Activated T-helper 17 cell treated with anti-CD3 and anti-CD28 coated beads, Interleukin-2, amount 50 U/mL, for 72 hours (primary cell): ENCODE measurements at places on chromosomes 11 and 22.

DNA sequence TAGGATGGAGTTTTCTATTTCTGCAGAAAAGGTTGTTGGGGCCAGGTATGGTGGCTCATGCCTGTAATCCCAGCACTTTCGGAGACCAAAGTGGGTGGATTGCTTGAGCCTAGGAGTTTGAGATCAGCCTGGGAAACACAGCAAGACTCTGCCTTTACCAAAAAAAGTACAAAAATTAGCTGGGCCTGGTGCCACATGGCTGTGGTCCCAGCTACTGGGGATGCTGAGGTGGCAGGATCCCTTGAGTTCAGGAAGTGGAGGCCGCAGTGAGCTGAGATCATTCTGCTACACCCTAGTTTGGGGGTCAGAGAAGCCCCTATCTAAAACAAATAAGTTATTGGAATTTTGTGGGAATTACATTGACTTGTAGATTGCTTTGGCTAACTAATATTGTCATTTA, 71.7 kb downstream of the FDX1 start:
- H3K36me3 ChIP-seq = no peaks in the 10 kb centered on the region
- H3K27ac ChIP-seq = no peak overlapping the region
- no peak overlapping the region for H3K4me3 ChIP-seq
- H3K4me1 ChIP-seq = no peaks in the 10 kb centered on the region
- ATAC-seq = no peak
- H3K27me3 ChIP-seq = peaks cover 3% of the 10 kb centered on the region

DNA sequence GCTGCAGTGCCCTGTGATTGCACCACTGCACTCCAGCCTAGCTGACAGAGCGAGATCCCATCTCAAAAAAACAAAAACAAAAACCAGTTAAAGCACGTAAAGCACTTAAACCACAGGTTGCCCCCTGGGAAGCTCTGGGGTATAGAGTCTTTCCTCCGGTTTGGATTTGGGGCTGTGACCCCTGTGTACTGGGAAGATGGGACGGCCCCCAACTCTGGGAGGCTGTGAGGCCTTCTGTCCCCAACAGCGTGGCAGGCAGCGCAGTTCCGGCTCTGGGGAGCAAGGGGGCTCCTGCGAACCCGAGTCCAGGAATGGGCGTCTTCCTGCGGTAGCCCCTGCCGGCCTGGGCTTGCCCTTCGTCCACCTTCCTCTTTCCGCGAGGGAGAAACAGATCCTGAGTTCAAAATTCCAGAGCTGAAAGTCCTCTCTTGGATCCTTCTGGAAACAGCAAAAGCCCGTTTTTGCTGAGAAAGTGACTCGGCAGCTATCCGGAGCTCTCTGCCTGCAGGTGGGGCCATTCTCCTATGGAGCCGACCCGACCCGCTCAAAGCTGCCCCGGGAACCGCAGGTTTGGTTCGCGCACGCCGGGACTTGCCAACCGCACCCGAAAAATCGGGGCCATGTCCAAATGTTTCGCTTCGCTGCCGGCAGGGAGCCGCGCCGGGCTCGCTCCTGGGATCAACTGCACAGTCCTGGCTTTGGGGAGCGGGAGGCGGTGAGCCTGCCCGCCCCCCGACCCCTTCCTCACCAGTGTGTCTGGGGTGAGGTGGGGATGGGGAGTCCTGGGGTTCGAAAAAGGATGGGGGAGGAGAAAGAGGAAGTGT, 36.3 kb upstream of the POLA2 start:
- no peaks in the 10 kb centered on the region for H3K36me3 ChIP-seq
- H3K27ac ChIP-seq = peak overlapping the region; percentile 30
- no peaks in the 10 kb centered on the region for H3K4me1 ChIP-seq
- peak; percentile 83 for ATAC-seq
- peaks cover 13% of the 10 kb centered on the region for H3K27me3 ChIP-seq

DNA sequence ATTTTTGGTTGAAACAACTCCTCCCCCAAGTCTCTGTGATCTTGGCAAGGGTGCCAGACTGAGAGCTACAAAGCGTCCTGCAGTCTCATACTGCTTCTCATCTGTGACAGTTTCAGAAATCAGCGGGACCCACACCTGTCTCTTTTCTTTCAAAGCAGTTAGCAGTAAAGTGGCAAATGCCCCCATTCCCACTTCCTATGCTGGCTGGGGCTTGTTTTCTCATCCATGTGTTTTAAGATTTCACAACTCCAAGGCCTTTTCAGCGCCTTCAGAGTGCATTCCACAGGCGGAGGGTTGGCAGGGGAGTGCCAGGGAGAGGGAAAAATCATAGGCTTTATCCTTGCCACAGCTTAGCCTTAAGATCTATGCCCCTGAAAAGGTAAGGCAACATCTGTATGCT, 493.5 kb downstream of the OPCML start:
- no peak for ATAC-seq
- no peak overlapping the region for H3K27ac ChIP-seq
- no peak overlapping the region for H3K4me3 ChIP-seq
- H3K4me1 ChIP-seq = no peaks in the 10 kb centered on the region
- no peaks in the 10 kb centered on the region for H3K36me3 ChIP-seq
- peaks cover 22% of the 10 kb centered on the region for H3K27me3 ChIP-seq

- no peaks in the 10 kb centered on the region for H3K4me1 ChIP-seq
- H3K27me3 ChIP-seq = peaks cover 18% of the 10 kb centered on the region
- no peaks in the 10 kb centered on the region for H3K36me3 ChIP-seq
- ATAC-seq = no peak
- no peak overlapping the region for H3K4me3 ChIP-seq
These were observed 17.3 kb upstream of the OOSP4B start for GRCh38 chr11:59999691-60000090.

DNA sequence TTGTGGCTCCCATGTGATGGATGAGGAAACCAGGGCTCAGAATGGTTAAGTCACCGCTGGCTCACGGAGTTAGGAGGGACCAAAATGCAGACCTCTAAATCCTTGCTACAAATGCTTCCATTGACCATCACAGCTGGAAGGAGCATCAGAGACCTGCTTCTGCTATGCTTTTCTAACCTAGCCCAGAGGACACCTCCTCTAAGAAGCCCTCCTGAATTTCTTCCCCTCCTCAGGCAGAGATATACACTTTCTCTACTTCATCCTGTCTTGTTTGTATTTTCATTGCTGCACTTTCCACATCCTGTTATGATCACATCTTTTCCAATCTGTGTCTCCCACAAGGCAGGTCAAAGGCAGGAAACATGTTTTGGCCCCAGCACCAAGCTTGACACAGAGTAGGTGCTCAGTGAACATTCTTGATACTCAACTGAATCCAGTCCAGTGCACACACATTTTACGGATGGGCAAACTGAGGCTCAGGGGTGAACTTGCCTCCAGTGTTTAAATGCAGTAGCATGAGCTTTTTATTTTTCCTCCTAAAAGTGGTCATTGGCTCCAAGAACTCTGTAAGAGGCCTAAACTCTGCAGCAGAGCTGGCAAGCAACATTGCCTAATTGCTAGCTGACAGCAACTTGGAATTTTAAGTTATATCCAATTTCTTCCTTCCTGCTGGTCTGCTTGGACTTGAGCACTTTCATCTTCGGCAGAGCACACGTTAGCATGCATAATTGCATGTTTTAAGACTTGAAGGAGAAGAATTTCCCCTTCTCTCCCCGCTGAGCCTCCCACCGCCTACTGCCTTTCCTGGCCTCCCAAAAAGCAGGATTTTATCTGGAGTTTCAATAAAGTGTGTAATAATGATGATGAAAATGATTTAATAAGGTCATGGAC, 12.7 kb downstream of the SCUBE1 start:
- H3K4me3 ChIP-seq = no peak overlapping the region
- no peak overlapping the region for H3K27ac ChIP-seq
- no peaks in the 10 kb centered on the region for H3K4me1 ChIP-seq

DNA sequence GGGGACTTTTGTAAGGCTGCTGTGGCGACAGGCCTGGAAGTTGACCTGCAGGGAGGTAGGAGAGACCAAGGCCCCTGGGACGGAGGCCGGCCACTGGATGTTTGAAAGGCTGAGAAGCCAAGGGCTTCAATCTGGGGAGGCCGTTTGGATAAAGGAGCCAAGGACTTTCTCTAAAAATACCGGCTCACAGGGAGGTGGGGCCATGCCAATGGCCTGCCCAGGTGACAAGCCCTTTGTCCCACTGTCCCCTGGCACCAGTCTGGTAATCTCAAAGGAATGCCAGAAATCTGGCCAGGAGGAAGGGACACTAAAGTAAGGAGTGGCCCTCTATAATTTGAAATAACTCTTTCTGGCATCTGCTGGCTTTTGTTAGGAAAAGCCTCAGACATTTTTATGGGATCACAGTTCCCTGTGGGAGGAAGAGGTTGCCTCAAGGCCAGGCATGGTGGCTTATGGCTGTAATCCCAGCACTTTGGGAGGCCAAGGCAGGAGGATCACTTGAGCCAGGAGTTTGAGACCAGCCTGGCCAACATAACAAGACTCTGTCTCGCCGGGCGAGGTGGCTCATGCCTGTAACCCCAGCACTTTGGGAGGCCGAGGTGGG, 1.9 kb upstream of the CHKA start:
- no peaks in the 10 kb centered on the region for H3K36me3 ChIP-seq
- H3K4me1 ChIP-seq = no peaks in the 10 kb centered on the region
- H3K4me3 ChIP-seq = no peak overlapping the region
- ATAC-seq = no peak
- no peaks in the 10 kb centered on the region for H3K27me3 ChIP-seq
- H3K27ac ChIP-seq = no peak overlapping the region

- H3K4me1 ChIP-seq = no peaks in the 10 kb centered on the region
- no peak for ATAC-seq
- peaks cover 11% of the 10 kb centered on the region for H3K36me3 ChIP-seq
- no peaks in the 10 kb centered on the region for H3K27me3 ChIP-seq
These were observed 261.4 kb downstream of the DDX10 start for GRCh38 chr11:108926171-108926840.

GRCh38 chr11:11567936-11568650, 53.7 kb downstream of the GALNT18 start:
- peaks cover 8% of the 10 kb centered on the region for H3K27me3 ChIP-seq
- H3K4me3 ChIP-seq = no peak overlapping the region
- no peaks in the 10 kb centered on the region for H3K36me3 ChIP-seq
- ATAC-seq = peak; percentile 73

DNA sequence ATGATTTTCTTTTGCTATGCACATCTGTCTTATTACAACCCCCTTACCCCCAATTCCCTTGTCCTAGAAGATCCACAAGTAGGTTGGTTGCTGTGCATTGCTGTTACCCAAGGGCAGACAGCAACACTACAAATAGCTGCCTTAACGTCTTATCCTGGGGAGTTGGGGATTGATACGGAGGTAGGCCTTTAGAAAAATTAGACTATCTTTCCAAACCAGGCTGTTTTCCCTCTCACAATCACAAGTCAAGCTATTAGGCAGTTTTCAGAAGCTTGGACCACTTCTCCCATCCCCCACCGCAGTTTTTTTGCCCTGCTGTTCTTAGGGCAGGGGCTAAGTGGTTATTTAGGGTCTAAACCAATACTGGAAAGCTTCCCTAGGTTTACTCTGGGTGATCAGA, 2.8 kb upstream of the PHLDB1 start:
- H3K27ac ChIP-seq = no peak overlapping the region
- no peak for ATAC-seq
- H3K27me3 ChIP-seq = peaks cover 9% of the 10 kb centered on the region
- H3K4me3 ChIP-seq = no peak overlapping the region
- H3K4me1 ChIP-seq = peaks cover 11% of the 10 kb centered on the region

DNA sequence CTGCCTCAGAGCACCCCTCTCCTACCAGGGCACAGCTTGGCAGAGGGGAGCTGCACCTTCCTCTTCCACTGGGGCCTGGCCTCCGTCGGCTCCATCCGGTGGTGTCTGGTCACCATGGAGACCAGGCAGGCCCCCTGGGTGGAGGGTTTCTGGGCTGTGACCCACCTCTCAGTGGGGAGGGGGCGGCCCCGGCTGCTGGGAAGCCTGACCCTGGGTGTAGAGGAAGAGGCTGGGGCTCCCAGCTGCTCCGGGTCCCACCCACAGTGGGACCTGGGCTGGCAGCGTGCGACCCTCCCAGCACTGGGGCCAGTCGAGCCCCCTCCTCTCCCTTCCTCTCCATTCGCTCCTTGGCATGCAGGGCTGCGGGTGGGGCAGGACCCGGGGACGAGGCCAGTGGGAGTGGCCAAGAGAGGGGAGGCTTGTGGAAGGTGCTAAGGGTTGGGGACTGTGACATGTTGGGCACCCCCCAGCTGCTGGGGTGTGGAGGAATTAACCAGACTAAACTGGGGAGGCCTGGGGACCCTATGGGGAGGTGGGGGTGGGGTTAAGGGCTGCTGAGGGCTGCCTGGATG, 46.8 kb downstream of the BRSK2 start:
- H3K4me1 ChIP-seq = no peaks in the 10 kb centered on the region
- no peak overlapping the region for H3K4me3 ChIP-seq
- no peaks in the 10 kb centered on the region for H3K27me3 ChIP-seq
- ATAC-seq = no peak
- no peaks in the 10 kb centered on the region for H3K36me3 ChIP-seq
- no peak overlapping the region for H3K27ac ChIP-seq

- no peaks in the 10 kb centered on the region for H3K27me3 ChIP-seq
- no peak for ATAC-seq
- no peak overlapping the region for H3K4me3 ChIP-seq
These were observed 50.0 kb downstream of the FAM168A start for GRCh38 chr11:73547706-73548595.

DNA sequence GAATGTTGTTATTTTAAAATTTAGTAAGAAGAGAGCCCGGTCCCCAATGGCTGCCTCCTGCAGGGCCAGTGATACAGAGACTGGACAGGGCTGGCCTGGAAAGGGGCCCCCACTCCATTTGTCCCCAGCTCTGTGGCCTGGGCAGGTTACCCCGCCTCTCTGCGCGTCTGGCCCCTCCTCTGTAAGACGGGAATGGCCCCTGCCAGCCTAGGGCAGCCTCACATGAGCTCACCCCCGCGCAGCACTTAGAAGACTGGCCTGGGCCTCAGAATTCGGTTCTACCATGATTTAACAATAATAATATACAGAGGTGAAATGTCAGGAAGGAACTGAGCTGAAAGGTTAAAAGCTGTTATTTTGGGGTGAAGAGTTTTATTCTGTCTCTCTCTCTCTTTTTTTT, 1.3 kb downstream of the APOBEC3G start:
- H3K4me1 ChIP-seq = peaks cover 15% of the 10 kb centered on the region
- peak overlapping the region; percentile 95 for H3K27ac ChIP-seq
- no peak for ATAC-seq
- H3K4me3 ChIP-seq = peak overlapping the region; percentile 91
- H3K36me3 ChIP-seq = peaks cover 46% of the 10 kb centered on the region

- H3K36me3 ChIP-seq = no peaks in the 10 kb centered on the region
- no peaks in the 10 kb centered on the region for H3K4me1 ChIP-seq
- H3K27me3 ChIP-seq = peaks cover 9% of the 10 kb centered on the region
- ATAC-seq = no peak
- H3K4me3 ChIP-seq = no peak overlapping the region
- H3K27ac ChIP-seq = no peak overlapping the region
These were observed 65.4 kb downstream of the ZC3H12C start for GRCh38 chr11:110158317-110159200.

DNA sequence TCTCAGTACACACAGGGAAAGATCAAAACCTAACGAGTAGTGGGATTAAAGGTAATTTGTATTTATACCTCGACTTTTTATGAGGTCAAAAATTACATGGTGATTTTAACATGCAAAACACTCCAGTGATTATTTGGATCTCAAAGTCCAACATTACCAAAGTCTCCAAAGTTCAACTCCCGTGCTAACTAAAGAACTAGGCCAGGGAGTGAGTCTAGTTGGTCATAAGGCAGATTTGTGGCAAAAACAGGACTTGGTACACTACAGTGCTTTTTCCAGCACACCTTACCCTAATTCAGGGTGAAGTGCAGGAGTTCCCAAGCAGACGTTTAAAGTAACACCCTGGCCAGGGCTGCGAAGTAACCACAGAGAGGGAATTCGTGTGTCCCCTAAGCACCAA, 1.1 kb downstream of the PUS3 start:
- ATAC-seq = no peak
- H3K27ac ChIP-seq = peak overlapping the region; percentile 65

- no peaks in the 10 kb centered on the region for H3K36me3 ChIP-seq
- ATAC-seq = no peak
- peaks cover 12% of the 10 kb centered on the region for H3K27me3 ChIP-seq
- H3K4me3 ChIP-seq = no peak overlapping the region
These were observed 255.1 kb downstream of the TTC28 start for GRCh38 chr22:28424427-28425080.
